ENCODE measurements at places on chromosomes 1 and 21. TPM values are rescaled to one million over a fixed set of nuclear protein-coding genes. Genes with fewer than 3 reads are reported as not detected.

The SPRR3 gene
- polyA plus RNA-seq = not detected

The PDZK1 gene
- 0.91 TPM for polyA plus RNA-seq

The ACKR1 gene
- polyA plus RNA-seq = not detected

The ARF1 gene
- polyA plus RNA-seq = 656 TPM

The ZNF672 gene
- polyA plus RNA-seq = 11.6 TPM

The IL20 gene
- not detected for polyA plus RNA-seq

The KANK4 gene
- 0.38 TPM for polyA plus RNA-seq

The RAB25 gene
- polyA plus RNA-seq = not detected

The UBE4B gene
- polyA plus RNA-seq = 14.3 TPM

The USF1 gene
- polyA plus RNA-seq = 17.1 TPM

The BRDT gene
- not detected for polyA plus RNA-seq

The HSD3B2 gene
- polyA plus RNA-seq = not detected

The LCE1C gene
- not detected for polyA plus RNA-seq

The IGSF21 gene
- not detected for polyA plus RNA-seq

The KCTD3 gene
- 17.7 TPM for polyA plus RNA-seq

The S100A16 gene
- 826 TPM for polyA plus RNA-seq

The PAQR6 gene
- 0.81 TPM for polyA plus RNA-seq

The RNF220 gene
- 47.2 TPM for polyA plus RNA-seq

The COL9A2 gene
- 0.80 TPM for polyA plus RNA-seq

The SYNC gene
- 60.5 TPM for polyA plus RNA-seq

The F5 gene
- polyA plus RNA-seq = not detected

The GPR161 gene
- 11.8 TPM for polyA plus RNA-seq

The BTBD19 gene
- 12.1 TPM for polyA plus RNA-seq

The PLPPR5 gene
- not detected for polyA plus RNA-seq

The GPR37L1 gene
- 0.03 TPM for polyA plus RNA-seq

The BTBD8 gene
- polyA plus RNA-seq = 1.6 TPM

The OR2L5 gene
- polyA plus RNA-seq = not detected

The CHIA gene
- polyA plus RNA-seq = not detected

The PROX1 gene
- polyA plus RNA-seq = 0.20 TPM

The KCNJ15 gene
- polyA plus RNA-seq = 2.1 TPM

The OSBPL9 gene
- 32.2 TPM for polyA plus RNA-seq

The TBX19 gene
- 1.1 TPM for polyA plus RNA-seq

The LHX4 gene
- 0.28 TPM for polyA plus RNA-seq

The RGS7 gene
- 1.2 TPM for polyA plus RNA-seq

The HOOK1 gene
- polyA plus RNA-seq = not detected

The MCOLN2 gene
- polyA plus RNA-seq = 0.31 TPM

The GJC2 gene
- polyA plus RNA-seq = 0.14 TPM

The TRABD2B gene
- polyA plus RNA-seq = not detected

The TOR1AIP2 gene
- 37.2 TPM for polyA plus RNA-seq

The ARHGEF10L gene
- 6.0 TPM for polyA plus RNA-seq

The MXRA8 gene
- polyA plus RNA-seq = 609 TPM

The OR10Z1 gene
- not detected for polyA plus RNA-seq

The TSNAX gene
- polyA plus RNA-seq = 50.8 TPM

The GJA8 gene
- not detected for polyA plus RNA-seq

The CBS gene
- polyA plus RNA-seq = 118 TPM

The SPRR2E gene
- not detected for polyA plus RNA-seq

The S100A4 gene
- 608 TPM for polyA plus RNA-seq

The A3GALT2 gene
- polyA plus RNA-seq = not detected

The TSPAN1 gene
- polyA plus RNA-seq = 0.38 TPM

The FCGR3A gene
- polyA plus RNA-seq = not detected

The GPR153 gene
- polyA plus RNA-seq = 0.84 TPM

The OR2L13 gene
- polyA plus RNA-seq = not detected

The OR2T11 gene
- not detected for polyA plus RNA-seq

The SPRR2B gene
- not detected for polyA plus RNA-seq

All from GM23248 (cell line).